NCI-H2107 (cell line): ENCODE measurements at places on chromosomes 2 and 18.

GRCh38 chr18:3114451-3114850 is 101.5 kb upstream of the LPIN2 start:
- no peak for DNase-seq

DNA sequence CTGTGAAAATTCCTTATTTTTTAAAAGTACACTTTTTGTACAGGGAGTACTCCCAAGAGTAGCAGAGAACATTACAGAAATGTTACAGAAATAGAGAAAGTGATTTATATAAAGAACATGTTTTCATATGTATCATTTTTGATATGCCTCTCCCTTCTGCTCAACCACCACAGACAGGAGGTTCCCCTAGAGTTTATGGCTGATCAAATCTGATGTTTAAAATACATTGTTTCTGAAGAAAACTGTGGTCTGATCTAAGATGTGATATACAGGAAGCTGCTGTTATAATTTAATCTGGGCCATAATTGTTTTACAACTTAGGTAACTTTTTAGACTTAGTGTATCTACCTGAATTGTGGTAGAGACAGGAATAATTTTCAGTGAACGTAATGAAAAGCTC is 37.0 kb downstream of the STAT4 start:
- no peak for DNase-seq

DNA sequence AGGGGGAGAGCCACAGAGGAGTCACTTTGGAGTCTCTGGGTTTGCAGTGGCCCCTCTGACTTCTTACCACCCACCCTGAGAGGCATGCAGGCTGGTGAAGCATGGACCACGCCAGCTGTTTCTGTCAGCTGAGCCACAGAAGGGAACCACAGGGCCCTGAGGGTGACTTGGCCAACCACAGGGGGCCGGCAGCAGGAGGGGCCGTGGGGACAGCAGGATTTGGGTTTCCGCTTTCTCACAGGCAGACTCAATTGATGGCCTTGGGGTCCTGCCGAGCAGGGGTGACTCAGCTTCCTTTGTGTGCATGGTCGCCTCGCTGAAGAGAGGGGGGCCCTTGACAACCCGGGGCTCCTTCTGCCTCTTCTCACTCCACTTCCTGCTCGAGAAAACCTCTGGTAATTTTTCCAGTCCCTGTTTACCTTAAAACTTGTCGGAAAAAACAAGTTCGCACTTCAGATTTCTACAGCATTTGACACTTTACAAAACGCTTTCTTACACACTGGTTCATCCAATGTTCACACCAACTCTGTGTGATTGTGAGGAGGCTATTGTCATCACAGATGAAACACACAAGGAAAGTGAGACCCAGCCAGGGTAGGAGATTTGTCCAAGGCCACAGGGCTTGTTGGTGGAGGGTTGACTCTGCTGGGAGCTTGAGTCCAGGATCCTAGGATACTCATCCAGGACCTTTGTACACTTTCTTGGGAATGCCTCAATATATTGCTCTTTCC is 311.2 kb downstream of the LPIN1 start:
- no peak for DNase-seq

DNA sequence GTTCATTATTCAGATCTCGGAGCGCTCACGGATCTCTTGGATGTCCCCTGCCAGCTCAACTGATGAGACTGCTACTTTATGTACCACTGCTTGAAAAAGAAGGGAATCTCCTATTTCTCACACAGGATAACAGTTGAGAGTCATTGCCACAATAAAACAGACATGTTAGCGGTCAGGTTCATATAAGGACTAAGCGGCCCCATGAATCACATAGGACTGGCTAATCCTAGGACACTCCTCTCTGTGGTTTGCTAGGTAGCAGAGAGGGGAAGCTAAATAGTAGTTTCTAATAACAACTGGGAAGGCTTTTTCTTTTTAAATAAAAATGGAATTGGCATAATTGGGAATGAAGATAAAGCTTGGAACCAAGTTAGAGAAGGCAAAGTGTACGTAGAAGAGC is 15.9 kb upstream of the TGFA start:
- DNase-seq: no peak

- no peak for DNase-seq
Observed at GRCh38 chr2:222827417-222827816, 33.4 kb upstream of the ACSL3 start.

DNA sequence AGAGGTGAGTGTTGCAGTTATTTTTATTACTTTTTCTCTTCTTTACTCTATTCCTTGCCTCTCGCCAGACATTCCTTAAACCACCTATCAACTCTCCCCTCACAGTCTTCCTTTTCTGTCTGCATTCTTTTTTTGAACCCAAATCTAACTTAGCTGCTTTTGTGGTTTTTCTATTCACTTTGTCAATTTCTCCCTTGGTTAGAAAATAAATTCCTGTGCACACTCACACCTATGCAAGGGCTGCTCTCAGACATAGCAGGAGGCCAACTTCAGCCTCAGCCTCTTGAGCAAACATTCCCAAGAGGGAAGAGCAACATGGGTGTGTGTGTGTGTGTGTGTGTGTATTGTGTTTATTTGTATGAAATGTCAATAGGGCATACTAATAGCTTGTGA is 808.6 kb downstream of the RNF144A start:
- DNase-seq: no peak

GRCh38 chr2:19887510-19887909 is 14.3 kb downstream of the TTC32 start:
- no peak for DNase-seq

DNA sequence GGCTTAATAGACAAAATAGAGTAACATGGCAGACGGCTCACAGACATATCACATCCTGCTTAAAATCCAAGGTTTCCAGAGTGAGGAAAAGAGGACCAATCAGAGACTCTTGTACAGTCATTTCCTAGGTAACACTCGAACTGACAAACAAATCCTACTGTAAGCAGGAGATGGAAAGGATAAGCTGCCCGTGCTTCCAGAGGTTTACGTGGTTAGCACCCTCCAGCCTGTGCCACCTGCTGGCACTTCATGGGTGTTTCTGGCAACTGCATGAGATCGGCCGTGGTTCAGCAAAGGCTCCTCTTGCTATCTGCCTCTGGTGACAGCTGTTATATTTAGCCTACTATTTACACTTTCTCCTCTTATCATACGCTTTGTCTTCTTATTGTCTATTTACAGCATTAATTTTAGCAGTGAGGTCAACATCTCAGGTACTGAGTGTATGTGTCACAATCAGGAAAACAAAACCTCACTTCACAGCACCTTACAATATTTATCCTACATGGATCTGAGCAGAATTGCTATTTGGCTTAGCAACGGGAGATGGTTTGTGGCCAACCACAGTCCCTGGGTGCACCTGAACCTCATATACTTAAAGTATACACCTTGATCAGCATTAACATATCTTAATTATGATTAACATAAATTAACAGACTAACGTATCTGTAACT is 226.9 kb downstream of the TMEM163 start:
- DNase-seq: peak; percentile 64

- no peak for DNase-seq
Observed at GRCh38 chr2:119308793-119309330, 57.8 kb downstream of the C2orf76 start.

- no peak for DNase-seq
Observed at GRCh38 chr2:167271932-167272331, 383.7 kb downstream of the XIRP2 start.

- DNase-seq: peak; percentile 65
Observed at GRCh38 chr2:222753251-222753824, 81.9 kb downstream of the MOGAT1 start.

GRCh38 chr18:34978533-34978893 is 62.7 kb upstream of the MAPRE2 start:
- DNase-seq: no peak

- DNase-seq: no peak
Observed at GRCh38 chr2:22450831-22451230, 934.1 kb upstream of the KLHL29 start.

DNA sequence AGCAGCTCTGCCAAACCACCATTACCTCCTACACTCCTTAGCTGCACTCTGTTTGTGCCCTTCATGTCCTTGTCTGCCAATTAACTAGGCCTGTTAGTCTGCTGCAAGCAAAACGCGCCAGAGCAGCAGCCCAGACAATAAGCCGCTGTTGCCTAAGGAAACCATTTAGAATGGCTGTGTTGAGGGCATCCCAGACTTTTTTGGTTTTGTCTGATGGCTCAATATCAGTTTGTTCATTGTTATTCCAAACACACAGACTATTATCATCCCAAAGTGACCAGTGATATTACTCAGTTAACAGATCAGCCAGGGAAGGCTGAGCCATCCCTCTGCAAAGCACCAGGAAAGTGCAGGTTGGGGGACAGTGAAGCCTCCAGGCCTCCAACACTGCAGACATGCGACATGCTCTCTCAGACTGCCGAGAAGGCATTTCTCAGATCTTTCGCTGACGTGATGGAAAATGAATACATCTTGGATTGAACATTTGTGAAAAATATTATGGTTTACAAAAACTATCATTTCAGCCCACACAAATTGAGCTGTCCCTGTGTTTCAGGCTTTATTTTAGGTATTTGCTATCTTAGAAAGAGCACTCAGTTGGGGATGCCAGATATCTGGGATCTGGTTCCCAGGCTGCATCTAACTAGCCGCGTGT is 182.0 kb upstream of the HNRNPA3 start:
- no peak for DNase-seq

GRCh38 chr2:124563426-124563825 is 538.3 kb downstream of the CNTNAP5 start:
- no peak for DNase-seq

- DNase-seq: no peak
Observed at GRCh38 chr2:176109192-176109901, 2.3 kb downstream of the HOXD11 start.

DNA sequence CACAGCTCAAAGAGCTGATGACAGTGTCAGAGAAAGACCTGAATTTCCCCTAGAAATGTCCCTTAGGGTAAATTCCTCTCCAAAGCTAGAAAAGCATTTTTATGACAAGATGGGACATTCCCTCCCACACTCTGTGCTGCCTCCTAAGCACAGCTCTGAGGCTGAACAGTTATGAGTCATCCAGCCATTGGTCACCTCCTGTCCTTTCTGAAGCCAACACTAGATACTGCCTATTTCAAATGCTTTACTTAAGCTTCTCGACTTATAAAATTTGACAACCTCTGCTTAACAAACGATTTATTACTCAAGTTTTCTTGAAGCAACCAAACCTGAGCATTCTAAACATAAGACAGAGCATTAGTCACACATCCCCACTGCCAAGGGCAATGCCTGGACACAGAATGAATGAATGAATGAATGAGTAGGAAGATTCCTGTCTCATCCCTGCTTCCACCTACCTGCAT is 35.4 kb downstream of the B4GALT6 start:
- DNase-seq: no peak

GRCh38 chr2:215425021-215425782 is 10.7 kb downstream of the FN1 start:
- no peak for DNase-seq

DNA sequence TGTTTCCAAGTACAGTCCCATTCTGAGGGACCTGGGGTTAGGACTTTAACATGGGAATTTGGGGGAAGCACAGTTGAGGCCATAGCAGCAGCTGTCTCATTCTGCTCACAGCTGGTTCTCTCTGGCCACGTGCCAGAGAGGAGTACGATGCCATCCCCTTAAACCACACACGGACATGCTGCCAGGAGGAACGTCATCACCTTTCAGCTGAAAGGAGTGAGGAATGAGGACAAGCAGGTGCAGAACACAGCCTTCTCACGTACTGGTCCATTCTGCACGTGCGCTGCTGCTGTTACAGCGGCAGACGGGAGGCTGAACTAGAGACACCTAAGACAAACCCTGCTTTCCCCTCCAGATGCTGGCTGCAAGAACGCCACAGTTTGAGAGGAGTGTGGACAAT is 33.5 kb downstream of the ODC1 start:
- DNase-seq: peak; percentile 32

DNA sequence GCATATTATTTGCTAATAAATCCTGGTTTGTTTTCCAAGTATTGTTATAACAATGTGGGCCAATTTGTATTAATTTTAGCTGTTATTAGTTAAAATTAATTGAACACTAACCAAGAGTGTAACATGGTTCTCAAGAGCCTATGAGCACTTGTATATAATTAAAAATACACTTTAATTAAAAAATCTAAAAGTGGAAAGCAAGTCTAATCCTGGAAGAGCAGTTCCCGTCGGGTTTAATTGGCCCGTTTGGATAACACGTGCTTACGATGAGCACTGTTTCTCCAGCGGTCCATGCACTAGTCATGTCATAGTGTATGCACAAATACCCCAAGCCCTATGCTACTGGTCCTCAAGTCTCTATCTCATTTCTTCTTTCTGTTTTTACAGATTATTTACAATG is 49.0 kb downstream of the DCDC2C start:
- DNase-seq: no peak

- no peak for DNase-seq
Observed at GRCh38 chr2:47404356-47404755, 1.4 kb downstream of the MSH2 start.

GRCh38 chr2:105410554-105410953 is 11.7 kb upstream of the FHL2 start:
- DNase-seq: no peak

- DNase-seq: no peak
Observed at GRCh38 chr2:146123256-146123655, 1603.3 kb upstream of the ZEB2 start.

DNA sequence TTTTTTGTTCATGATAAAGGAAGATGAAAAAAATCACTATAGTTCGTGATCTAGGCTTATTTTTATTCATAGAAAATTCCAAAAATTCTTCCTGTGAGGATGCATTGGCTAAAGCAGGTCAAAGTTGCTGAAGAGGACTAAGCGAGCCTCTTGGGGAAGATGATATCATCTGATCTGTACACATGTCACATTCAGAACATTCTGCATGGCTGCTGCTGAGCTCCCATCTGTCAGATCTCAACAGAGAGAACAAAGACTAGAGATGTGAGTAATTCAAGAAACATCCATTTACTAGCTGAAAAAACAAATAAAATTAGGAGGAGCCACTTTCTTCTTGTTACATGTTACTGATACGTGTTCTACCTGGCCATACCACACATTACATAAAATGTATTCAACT is 518.6 kb upstream of the FSIP2 start:
- DNase-seq: no peak

- no peak for DNase-seq
Observed at GRCh38 chr2:218859556-218859987, at the start of gene WNT6. TSS of gene WNT6 (plus strand) at chr2:218859805. CDS start at chr2:218860038, 233 bp downstream.

DNA sequence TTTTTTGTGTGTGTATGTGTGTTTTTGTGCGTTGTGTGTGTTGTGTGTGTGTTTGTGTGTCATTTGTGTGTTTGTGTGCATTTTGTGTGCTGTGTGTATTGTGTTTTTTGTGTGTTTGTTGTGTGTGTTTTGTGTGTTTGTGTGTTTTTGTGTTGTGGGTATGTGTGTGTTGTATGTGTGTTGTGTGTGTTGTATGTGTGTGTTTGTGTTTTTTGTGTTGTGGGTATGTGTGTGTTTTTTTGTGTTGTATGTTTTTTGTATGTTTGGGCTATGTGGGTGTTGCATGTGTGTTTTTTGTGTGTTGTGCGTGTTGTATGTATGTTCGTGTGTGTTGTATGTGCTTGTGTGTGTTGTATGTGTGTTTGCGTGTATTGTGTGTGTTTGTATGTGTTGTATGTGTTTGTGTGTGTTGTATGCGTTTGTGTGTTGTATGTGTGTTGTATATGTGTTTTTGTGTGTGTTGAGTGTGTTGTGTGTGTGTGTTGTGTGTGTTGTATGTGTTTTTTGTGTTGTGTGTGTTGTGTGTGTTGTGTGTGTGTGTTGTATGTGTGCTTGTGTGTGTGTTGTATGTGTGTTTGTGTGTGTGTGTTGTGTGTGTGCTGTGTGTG is 275.3 kb downstream of the HRH4 start:
- DNase-seq: no peak

GRCh38 chr2:94774851-94775250 is 96.4 kb upstream of the TEKT4 start:
- no peak for DNase-seq

- DNase-seq: no peak
Observed at GRCh38 chr2:71704131-71704561, 250.8 kb downstream of the DYSF start.
